Effector memory CD8-positive, alpha-beta T cell (primary cell): ENCODE measurements at places on chromosomes 2 and 18.

DNA sequence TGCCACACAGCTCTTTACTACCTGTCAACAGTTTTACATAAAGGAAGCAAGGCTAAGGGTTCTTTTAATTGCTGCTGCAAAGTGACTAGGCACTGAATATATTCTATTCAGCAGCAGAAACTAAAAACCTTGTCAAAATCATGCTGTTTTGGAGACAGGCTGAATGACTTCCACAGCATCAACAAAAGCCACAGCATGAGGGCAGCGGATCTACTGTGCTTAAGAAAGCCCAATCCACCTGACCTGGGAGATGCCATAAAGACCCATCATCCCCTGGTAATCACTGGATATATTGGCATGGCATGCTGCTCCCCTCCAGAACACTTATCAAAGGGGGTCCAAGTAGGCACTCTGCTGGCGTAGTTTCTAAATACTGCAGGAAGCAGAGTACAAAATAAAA is 715.1 kb upstream of the SLC8A1 start:
- no peaks in the 10 kb centered on the region for H3K36me3 ChIP-seq
- no peaks in the 10 kb centered on the region for H3K27me3 ChIP-seq
- H3K4me3 ChIP-seq, result no peak overlapping the region
- no peak for DNase-seq
- H3K27ac ChIP-seq, result no peak overlapping the region
- H3K4me1 ChIP-seq, result no peaks in the 10 kb centered on the region

DNA sequence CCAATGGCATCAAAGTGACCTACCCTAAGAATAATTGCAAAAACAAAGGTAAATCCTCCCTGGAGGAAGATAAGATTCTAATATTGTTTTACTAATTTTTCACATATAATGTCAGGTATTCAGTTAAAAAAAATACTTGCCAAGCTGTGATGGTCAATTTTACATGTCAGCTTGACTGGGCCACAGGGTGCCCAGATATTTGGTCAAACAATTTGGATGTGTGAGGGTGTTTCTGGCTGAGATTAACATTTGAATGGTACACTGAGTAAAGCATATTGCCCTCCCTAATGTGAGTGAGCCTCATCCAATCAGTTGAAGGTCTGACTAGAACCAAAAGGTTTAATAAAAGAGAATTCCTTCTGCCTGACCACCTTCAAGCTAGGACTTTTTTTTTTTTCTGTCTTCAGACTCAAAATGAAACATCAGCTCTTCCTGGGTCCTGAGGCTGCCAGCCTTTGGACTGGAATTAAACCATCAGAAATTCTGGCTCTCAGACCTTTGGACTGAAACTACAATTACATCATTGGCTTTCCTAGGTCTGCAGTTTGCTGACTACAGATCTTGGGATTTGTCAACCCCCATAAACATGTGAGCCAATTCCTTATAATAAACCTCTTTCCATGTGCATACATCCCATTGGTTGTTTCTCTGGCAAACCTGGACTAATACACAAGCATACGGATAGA is 65.4 kb downstream of the LDAH start:
- peaks cover 1% of the 10 kb centered on the region for H3K4me1 ChIP-seq
- H3K4me3 ChIP-seq, result no peak overlapping the region
- H3K27ac ChIP-seq, result no peak overlapping the region
- no peaks in the 10 kb centered on the region for H3K36me3 ChIP-seq
- no peak for DNase-seq

- H3K36me3 ChIP-seq, result no peaks in the 10 kb centered on the region
- no peak overlapping the region for H3K4me3 ChIP-seq
- no peak for DNase-seq
- H3K27ac ChIP-seq, result no peak overlapping the region
These were observed 67.9 kb downstream of the CD8B2 start for GRCh38 chr2:106555053-106555452.

DNA sequence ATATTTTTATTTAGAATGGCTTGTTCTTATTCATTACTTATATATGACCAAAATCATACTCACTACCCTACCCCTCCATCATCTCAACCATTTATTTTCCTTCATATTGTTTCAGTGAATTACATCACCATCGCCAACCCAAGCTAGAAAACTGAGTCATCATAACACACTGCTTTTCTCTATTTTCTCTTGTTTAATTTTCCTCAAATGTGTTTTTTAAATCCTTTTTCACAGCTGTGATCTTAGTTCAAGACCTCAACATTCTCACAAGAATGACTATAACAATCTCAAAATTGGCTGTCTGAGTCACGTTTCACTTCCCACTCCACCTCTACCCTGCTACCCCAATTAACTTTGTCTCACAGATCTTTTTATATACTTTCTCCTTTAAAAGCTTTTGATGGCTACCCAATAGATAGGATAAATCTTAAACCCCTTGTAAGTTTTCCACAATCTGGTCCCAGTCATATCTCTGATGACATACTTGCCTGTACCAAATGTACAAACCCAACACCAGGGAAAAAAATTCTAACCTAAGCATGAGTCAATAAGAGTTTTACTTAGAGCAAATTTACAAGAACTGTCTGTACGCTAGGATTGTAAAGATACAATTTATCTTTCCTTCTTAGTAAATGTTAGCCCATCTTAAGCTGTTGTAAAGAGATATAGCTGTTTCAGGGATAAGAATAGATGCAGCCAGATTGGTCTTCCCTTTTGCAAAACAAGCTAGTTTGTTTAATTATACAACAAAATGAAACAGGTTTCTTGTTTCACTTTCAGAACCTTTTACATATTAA is 635.1 kb upstream of the SLC39A10 start:
- no peak overlapping the region for H3K4me3 ChIP-seq
- no peaks in the 10 kb centered on the region for H3K4me1 ChIP-seq
- no peaks in the 10 kb centered on the region for H3K27me3 ChIP-seq
- H3K36me3 ChIP-seq, result no peaks in the 10 kb centered on the region

DNA sequence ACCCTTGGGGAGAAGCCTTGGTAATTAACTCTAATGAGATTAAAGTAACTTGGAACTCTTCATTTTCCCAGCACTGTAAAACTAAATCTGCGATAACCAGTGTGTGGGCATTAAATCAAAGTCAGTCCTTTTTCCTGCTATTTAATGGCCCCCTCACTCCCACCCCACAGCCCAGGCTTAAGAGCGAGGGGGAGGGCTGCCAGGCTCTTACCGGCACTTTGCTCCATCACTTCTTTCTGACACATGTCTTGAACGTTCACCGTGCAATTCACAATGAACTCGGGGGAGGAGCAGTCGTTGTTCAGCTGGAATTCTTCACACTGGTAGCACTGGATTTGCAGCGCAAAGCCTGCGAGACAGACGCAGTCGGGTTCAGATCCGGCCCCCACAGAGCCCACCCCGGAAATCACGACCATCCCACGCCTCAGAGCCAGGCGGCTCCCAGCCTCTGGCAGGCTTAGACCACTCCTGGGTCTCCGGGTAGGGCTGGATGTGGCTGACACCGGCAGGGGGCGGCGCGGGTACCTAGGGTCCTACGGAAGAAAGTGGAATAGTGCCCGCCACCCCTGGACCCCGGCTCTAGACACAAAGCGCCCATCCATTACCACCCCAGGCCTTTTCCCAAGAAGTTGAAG is 1.7 kb downstream of the LYPD1 start:
- H3K27me3 ChIP-seq, result peaks cover 21% of the 10 kb centered on the region
- H3K4me3 ChIP-seq, result no peak overlapping the region
- H3K27ac ChIP-seq, result no peak overlapping the region
- H3K36me3 ChIP-seq, result no peaks in the 10 kb centered on the region

DNA sequence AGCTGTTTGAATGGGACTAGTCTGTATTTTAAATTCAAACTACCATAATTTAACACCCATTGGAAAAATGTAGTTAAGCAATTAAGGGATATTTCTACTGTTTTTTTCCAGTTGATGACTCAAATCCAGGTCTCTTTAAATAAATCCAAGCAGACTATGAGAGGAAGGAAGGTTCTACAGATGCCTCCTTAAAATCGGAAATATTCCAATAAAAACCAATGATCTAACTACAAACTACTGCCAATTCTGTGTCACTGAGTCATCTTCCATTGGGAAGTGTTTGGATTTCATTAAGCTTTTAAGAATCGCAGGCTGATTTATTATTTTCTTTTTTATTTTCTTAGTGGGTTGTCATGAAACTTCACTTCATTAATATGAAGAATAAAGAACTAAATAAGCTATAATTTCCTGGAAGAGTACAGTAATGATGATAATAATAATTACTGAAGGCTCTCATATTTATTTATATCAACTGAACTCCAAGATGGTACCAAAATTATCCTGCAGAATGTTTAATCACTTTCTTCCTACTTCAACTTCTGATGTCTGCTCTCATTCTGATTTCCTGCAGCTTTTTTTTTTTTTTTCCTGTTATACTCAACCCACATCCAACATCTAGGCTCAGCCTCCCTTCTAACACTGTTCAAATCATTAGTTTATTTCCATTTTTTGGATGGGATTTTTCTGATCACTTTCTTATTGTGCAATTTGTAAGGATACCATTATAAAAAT is 166.3 kb upstream of the FN1 start:
- DNase-seq, result no peak
- H3K36me3 ChIP-seq, result peaks cover 2% of the 10 kb centered on the region
- H3K4me1 ChIP-seq, result no peaks in the 10 kb centered on the region

GRCh38 chr2:23293731-23294130 is 91.2 kb upstream of the KLHL29 start:
- H3K36me3 ChIP-seq, result no peaks in the 10 kb centered on the region
- H3K27me3 ChIP-seq, result peaks cover 25% of the 10 kb centered on the region
- no peak for DNase-seq
- H3K4me1 ChIP-seq, result no peaks in the 10 kb centered on the region
- no peak overlapping the region for H3K27ac ChIP-seq

DNA sequence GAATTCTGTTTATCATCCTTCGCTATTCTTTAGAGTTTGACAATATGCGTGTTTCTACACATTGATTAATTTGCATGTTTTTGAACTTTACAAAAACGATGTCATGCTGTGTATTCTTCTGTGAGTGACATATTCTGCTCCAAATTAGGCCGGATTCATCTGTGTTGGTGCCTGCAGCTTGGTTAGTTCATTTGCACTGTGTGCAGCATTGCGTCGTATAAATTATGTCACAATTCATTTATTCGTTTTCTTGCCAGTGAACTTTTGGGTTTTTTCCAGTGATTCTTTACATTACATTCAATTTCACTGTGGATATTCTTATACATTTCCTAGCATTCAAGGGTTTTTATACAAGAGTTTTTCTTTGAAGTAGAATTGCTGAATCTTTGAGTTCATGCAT is 118.3 kb downstream of the KCNF1 start:
- no peak overlapping the region for H3K4me3 ChIP-seq
- H3K4me1 ChIP-seq, result no peaks in the 10 kb centered on the region
- H3K36me3 ChIP-seq, result no peaks in the 10 kb centered on the region

DNA sequence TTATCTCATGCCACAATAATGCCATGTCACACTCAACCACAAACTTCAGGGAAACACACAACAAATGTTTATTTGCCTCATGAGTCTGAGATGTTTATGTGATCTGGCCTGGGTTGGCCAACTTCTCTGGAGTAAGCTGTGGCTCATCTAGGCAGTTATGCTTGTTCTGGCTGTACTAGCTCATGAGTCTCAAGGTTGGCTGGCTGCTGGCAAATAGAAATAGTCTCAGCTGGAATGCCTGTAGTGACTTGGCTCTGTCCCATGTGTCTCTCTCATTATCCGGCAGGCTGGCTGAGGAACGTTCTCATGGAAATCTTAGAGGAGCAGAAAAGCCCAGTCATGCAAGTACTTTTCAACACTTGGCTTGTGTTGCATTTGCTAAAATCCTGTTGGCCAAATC is 234.9 kb upstream of the CDH2 start:
- H3K27ac ChIP-seq, result no peak overlapping the region
- H3K36me3 ChIP-seq, result no peaks in the 10 kb centered on the region
- no peaks in the 10 kb centered on the region for H3K4me1 ChIP-seq
- no peak overlapping the region for H3K4me3 ChIP-seq

DNA sequence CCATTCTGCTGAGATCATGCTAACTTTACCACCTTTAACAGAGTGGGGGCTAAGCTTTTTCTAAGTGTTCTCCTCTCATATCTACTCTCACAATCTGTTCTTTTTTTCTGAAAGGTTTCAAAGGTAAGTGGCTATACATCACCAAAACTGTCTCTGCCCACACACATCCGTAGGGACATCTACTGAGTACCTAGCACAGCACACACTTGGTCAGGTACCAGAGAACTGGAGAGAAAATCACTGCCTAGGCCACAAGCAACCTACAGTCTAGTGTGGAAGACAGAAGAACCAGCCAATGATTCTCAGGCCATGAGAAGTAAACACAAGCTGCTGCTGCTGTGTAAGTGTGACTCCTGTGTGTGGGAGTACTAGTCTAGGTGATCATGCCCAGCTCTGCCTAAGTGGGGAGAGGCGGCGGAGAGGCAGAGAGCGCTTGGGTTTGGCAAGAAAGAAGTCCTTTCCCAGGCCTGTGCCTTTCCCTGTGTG is 176.1 kb upstream of the ZFP36L2 start:
- no peak for DNase-seq
- peaks cover 8% of the 10 kb centered on the region for H3K36me3 ChIP-seq
- H3K4me1 ChIP-seq, result no peaks in the 10 kb centered on the region

- peaks cover 3% of the 10 kb centered on the region for H3K36me3 ChIP-seq
- no peak for DNase-seq
- H3K27ac ChIP-seq, result no peak overlapping the region
- H3K27me3 ChIP-seq, result no peaks in the 10 kb centered on the region
These were observed 47.7 kb downstream of the PRKCE start for GRCh38 chr2:45699032-45699658.

DNA sequence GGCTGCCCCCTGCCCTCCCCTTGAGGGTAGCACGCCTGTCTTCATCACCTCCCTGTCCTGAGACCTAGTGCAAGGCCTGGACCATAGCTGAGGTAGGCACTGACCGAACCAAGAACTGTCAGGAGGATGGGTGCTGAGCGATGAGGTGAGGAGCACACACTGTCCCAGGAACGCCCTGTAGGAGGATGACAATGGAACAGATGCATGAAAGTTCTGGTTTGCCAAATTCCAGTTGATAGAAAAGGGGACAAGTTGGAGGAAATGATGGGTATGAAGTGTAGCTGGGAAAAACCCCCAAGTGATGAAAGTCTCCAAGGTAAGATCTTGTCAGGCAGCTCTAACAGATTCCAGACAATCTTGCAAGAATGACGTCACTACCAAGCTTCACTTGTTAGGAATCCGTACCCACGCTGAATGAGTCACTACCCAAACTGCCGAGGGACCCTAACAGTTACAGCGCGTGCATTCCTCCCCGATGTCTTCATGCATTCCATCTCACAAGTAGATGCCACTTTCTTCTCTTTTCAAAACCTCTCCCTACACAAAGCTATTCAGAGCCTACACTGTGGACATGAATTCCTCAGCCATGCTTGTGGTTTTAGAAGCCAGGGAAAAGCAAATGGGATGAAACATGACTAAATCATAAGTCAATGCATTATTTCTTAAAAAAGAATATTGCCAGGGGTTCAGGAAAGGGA is 27.6 kb downstream of the MRPL33 start:
- H3K4me1 ChIP-seq, result peaks cover 6% of the 10 kb centered on the region
- no peak for DNase-seq
- H3K4me3 ChIP-seq, result no peak overlapping the region
- H3K27ac ChIP-seq, result no peak overlapping the region
- H3K36me3 ChIP-seq, result peaks cover 2% of the 10 kb centered on the region

- no peak overlapping the region for H3K27ac ChIP-seq
- H3K36me3 ChIP-seq, result peaks cover 4% of the 10 kb centered on the region
- H3K27me3 ChIP-seq, result peaks cover 9% of the 10 kb centered on the region
- no peaks in the 10 kb centered on the region for H3K4me1 ChIP-seq
- DNase-seq, result no peak
These were observed 124.1 kb downstream of the EN1 start for GRCh38 chr2:118723394-118723793.
